ENCODE measurements at places on chromosomes 3 and 15. TPM values are rescaled to one million over a fixed set of nuclear protein-coding genes. Genes with fewer than 3 reads are reported as not detected.

DNA sequence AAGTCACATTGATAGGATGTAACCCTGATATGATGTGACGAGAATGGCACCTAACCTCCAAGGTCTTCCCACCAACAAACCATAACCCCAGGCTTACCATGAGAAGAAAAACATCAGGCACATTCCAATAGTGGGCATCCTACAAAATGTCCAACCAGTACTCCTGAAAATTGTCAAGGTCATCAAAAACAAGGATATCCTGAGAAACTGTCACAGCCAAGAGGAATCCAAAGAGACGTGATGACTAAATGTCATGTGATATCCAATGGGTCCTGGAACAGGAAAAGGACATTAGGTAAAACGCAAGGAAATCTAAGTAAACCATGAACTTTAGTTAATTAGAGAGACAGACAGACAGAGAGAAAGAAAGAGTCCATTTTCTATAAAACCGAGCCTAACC, 2.3 kb upstream of the CYP1A2 start:
- no peak for DNase-seq

DNA sequence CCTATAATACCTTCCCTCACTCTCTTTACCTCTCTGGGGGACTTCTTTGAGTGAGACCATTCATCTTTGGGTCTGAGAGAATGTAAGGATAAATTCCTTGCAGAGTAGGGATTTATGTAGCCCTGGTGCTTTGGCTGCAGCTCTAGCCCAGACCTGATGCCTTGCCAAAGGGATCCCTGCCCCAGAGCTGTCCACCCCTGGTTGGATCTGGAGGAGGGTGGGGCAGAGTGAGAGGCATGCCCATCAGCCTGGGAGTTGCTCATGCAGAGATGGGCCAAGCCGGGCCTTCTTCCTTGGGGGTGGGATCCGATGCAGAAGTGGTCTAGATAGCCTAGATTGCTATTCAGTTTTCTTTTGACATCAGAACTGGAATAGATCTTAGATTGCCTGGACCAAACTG, 31.5 kb downstream of the RTP1 start:
- DNase-seq = no peak

The HCN4 gene
- not detected for polyA plus RNA-seq

The LRTM1 gene
- polyA plus RNA-seq = not detected

DNA sequence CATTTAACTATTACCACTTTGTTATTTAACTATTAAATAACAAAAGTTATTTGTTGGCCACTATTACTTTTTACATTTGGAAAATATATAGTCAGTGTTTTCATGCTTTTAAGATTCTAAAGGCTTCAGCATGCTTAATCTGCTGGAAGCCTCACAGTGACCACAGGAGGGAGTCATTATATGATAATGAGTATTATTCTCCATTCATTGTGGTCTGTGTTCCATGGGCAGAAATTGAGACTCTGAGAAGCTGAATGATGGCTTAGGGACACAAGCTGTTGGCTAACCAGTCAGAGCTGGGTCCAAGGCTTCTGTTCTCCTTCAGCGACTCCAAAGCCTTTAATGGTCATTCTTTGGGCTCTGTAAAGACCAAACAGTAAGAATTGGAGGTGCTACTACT, 64.7 kb downstream of the BFSP2 start:
- DNase-seq = no peak

The CCR8 gene
- not detected for polyA plus RNA-seq

The TNFSF10 gene
- polyA plus RNA-seq = 9.8 TPM

- DNase-seq = no peak
Measured at GRCh38 chr15:85625856-85626255, 168.9 kb downstream of the KLHL25 start.

Measured in psoas muscle (tissue), 8 donors.